ENCODE measurements at places on chromosomes 6 and 20.

DNA sequence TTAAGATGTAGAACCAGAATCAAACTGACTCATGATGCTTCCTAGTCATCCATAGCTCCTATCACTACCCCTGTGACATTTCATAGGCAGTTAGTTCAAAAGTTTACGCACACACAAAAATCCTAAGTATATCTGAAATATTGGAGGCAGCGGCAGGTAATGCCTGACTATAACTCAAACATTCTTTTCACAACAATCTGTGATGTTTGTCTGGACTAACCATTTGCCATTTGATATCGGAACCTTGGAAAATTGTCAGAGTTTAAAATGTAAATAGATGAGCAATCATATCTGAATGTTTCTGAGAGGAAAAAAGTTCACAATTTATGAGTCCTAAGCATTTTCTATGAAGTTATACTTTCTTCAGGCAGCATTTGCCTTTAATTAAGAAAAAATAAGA is 1078.2 kb downstream of the EPHA7 start:
- DNase-seq = no peak

- DNase-seq = no peak
These were observed 13.8 kb upstream of the SAYSD1 start for GRCh38 chr6:39128832-39129231.

- no peak for DNase-seq
These were observed 14.5 kb upstream of the SEC63 start for GRCh38 chr6:107972413-107973096.

GRCh38 chr6:21639316-21639715 is 45.8 kb downstream of the SOX4 start:
- DNase-seq = no peak

GRCh38 chr20:43825051-43825402 is 89.6 kb upstream of the TOX2 start:
- no peak for DNase-seq

- no peak for DNase-seq
These were observed 114.5 kb downstream of the SLC16A10 start for GRCh38 chr6:111201764-111202163.

DNA sequence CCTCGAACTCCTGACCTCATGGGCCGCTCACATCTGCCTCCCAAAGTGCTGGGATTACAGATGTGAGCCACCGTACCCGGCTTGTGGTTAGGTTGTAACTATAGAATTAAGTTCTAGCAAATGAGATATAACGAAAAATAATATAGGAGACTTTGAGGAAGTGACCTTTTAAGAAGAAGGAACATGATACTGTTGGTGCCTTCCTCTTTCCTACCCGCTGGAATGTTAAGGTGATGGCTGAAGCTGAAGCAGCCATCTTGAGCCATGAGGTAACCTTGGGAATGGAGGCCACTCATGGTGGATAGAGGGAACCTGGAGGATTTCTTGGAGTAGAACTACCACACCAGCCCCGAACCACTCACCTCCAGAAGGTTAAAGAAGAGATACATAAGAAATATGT is 48.1 kb upstream of the MDGA1 start:
- DNase-seq = no peak

- DNase-seq = peak; percentile 79
These were observed 1.1 kb upstream of the ZDHHC14 start for GRCh38 chr6:157379656-157380457.

- no peak for DNase-seq
These were observed 39.4 kb upstream of the DACT2 start for GRCh38 chr6:168358842-168359420.

GRCh38 chr6:43798688-43799444 is 28.9 kb downstream of the VEGFA start:
- peak; percentile 27 for DNase-seq

DNA sequence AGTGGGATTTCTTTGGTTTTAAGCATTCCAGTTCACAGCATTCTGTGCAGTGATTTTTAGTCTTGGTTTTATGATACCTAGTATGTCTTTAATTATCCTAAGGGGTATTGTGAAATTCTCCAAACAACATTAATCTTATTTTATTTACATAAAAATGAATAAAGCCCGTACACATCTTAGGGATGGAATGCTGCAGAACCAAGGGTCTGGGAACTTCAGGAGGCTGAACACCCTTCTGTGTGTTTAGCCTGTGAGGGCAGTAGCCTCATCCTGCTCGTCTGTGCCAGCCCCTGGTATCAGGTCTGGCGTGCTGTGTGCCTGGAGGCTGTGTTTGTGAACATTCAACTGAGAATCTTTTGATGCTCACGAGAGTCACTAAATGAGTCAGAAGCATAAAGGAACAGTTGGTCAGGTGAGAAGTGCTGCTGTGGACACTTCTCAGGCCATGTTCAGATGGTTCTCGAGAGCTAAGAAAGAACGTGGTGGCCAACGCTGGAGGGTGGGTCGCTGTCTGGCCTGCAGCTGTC is 25.2 kb upstream of the C20orf204 start:
- no peak for DNase-seq

GRCh38 chr6:159654483-159655098 is 38.5 kb downstream of the SOD2 start:
- no peak for DNase-seq

DNA sequence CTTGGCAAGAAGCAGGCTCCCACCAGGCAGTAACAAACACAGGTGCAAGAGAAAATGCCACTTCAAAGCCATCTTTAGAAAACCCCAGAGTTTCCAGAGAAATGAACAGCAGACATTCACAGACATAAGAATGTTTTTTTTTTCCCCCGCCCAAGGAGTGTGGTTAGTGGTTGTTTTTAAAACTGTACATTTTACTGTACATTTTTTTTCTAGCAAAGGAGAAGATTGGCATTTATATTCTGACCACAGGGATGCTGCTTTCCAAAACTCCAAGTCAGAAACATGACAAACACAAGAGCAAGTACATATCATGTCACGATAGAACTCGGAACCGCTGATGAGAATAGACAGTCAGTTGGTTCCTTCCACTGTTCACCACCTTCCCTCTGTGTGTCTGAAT is 197.9 kb downstream of the LRFN2 start:
- no peak for DNase-seq

- no peak for DNase-seq
These were observed 160.3 kb downstream of the EYA2 start for GRCh38 chr20:47054945-47055344.

- no peak for DNase-seq
These were observed 76.5 kb upstream of the TMEM170B start for GRCh38 chr6:11460837-11461661.

- no peak for DNase-seq
These were observed 203.3 kb downstream of the RNGTT start for GRCh38 chr6:88760091-88760490.

- no peak for DNase-seq
These were observed 97.4 kb downstream of the IRF4 start for GRCh38 chr6:489001-489400.

DNA sequence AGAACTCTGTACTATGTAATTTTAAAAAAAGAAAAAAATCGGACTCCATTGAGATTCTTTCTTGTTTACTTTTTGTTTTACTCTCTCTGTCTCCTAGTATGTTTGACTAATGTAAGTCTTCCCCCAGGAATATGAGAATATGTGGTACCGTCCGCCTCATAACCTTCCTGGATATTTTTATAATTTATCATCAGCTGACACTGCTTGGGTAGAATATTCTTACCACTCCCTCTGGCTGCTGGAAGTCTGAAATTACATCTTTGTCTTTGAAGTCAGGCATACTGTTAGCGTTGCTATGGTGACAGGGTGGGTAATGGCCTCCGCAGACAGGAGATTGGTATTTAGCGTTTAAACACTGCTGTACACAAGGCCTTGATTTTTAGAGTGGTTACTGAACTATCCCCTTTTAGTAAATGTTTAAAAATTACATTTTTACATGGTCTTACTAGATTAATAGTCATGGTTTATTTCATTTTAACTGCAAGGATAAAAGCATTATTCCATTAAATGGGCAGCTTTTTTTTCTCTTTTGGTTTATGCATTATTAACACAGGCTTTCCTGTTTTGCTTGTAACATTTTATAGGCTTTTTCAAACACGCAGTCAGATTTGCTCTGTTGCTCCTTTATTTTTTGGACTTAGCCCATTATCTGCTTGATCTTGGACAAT is 176.4 kb downstream of the ARID1B start:
- DNase-seq = peak; percentile 29

GRCh38 chr20:44231193-44231592 is 15.9 kb upstream of the GDAP1L1 start:
- no peak for DNase-seq

- no peak for DNase-seq
These were observed 125.0 kb downstream of the FYN start for GRCh38 chr6:111748231-111748647.

GRCh38 chr6:52216932-52217575 is 27.2 kb downstream of the IL17F start:
- DNase-seq = no peak

DNA sequence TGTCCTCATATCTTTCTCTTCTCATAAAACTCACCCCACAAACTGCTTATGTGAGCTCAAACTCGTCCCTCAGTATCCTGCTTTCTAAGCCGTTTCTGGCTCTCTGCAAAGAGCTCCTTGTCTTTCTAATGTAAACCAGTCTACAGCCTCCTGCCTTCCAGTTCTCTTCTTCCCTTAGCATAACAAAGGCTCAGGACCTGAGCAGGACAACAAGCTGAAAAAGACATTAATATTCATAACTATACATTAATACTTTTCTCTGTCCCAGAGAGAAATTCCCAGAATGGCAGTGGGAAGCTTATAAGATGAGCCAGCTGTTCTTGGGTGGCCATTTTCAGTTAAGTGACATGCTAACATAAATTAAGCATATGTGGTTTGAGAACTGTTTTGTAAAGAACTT is 207.0 kb upstream of the TCF21 start:
- DNase-seq = no peak

DNA sequence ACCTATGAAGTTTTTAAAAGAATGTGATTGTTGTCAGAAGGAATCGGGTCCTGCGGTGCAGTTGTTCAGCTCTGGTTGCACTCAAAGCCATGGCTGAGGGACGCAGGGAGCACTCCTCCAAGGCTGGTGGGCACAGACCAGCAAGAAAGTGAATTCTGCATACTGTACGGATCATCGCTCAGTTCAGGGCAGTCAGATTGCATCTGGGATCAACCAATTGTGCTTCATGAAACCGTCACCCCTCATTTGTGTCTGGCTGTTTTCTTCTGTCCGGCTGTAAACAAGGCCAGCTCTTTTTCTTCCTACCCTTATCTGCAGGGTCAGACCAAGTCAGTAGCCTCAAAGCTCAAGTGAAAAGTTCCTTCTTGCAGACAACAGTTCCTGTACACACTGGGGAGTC is 478.3 kb downstream of the TFAP2A start:
- DNase-seq = no peak

DNA sequence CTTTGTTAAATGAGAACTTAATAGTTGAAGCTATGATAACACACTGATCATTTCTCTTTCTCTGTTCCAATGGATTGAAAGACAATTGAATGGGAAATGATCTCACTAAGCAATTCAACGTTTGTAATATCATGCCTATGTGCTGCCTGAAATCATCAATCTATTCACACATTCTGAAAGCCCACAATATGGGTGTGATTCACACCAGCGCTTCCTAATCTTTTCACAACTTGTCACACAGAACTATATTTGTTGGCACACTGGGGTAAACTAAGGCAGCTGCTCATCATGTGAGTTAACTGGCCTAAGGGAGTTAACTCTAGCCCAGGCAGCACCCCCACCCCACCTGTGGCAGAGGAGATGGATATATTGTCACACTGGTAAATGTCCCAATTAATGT is 37.1 kb upstream of the UTRN start:
- no peak for DNase-seq

GRCh38 chr6:111416529-111416928 is 66.5 kb downstream of the REV3L start:
- no peak for DNase-seq

DNA sequence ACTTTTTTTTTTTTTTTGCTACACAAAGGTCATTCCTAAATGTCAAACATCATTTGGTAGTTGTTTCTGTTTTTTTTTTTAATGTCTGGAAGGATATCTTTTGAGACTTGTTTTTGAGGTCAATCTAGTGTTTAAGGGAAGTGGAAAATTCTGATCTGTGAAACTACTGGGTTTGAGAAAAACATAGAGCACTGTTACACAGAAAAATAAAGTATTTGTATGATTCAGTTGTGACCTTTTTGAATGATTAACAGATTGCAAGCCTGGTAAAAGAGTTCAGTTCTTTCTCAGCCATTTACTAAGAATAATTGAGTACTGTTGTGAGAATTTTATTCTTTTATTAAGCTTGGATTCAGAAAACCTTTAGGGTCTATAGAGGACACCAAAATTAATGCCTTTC is 276.7 kb downstream of the ADGRB3 start:
- no peak for DNase-seq

- DNase-seq = no peak
These were observed 53.1 kb upstream of the SLC32A1 start for GRCh38 chr20:38671186-38671585.

- DNase-seq = no peak
These were observed 32.1 kb upstream of the BMP6 start for GRCh38 chr6:7693827-7694226.

GRCh38 chr6:80478030-80478429 is 371.6 kb downstream of the BCKDHB start:
- no peak for DNase-seq

DNA sequence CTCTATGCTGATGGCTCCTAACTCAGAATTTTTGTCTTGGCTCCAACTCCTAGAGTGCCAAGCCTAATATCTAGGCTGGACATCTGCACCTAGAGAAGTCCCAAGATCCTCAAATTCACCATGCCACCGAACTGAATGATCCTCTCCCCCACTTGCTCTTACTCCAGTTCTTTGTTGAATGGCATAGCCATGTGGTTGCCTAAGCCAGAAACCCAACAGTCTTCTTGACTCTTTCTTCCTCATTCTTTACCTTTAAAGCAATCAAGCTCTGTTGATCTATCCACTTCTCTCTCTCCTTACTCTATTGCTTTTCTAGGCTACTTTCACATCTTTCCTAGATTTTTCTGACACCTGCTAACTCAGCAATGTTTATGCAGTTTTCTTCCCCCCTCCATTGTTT is 126.5 kb upstream of the FOXO3 start:
- no peak for DNase-seq

Data from T-helper 1 cell (primary cell).